ENCODE measurements at places on chromosomes 3 and 15.

GRCh38 chr15:24752354-24752753 lies 76.8 kb downstream of the NPAP1 start:
- DNase-seq, result no peak

DNA sequence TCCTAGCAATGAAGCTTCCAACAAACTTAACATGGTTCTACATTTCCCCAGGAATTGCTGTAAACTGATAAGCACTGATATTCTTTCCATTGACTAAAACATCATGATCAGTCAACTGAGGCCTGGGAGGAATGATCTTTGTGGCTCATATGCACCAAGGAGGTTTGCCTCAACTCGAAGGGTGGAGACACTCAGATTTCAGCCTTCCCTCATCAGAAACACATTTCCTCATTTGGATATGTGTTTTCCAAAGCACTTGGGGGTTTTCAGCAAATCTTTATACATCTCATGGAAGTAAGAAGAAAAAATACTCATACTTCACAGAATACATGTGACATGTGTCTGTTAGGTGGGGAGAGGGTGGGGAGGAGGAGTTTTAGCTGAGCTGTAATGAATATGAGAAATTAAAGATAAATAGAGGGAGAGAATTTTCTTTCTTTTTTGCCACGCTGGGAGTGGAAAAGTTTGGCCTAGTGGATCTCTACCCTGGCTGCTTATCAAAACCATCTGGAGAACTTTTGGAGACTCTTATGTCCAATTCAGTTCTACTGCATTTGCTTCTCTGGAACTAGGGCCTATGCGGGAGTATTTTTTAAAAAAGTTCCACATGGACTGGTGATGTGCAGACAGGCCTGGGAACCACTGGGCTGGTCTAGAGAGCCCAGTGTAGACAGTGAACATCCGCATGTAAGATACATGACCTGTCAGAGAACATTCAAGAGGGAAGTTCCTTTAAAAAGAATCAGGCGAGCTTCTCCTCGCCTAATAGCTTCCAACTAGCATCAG lies 301.0 kb upstream of the ICE2 start:
- no peak for DNase-seq

DNA sequence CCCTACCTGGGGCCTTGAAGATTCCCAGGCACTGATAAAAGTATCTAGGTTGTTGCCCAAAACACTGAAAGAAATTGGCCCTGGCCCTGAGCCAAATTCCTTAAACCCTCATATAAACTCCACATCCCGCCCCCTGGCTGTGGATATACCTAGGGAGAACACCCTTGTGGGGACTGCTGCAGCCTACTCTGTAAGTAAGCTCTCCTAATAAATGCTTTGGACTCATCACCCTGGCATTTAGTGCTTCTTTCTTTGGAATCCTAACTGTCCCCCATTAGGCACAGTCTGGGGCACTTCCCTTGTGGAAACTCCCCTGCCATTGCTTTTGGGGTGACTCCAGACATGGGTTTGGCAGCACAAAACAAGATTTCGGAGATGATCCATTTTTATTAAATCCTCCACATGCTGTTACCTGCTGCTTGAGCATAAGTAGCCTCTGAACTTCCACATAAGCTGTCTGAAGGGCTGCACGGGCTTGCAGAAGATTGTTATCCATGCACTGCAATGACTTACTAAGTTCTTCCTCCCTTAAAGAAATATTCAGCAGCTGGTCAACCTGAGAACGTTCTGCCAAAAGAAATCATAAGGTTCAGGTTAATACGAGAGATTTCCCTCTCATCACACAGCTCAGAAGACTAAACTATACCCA lies 46.4 kb downstream of the ZNF106 start:
- DNase-seq, result no peak

- no peak for DNase-seq
Measured at GRCh38 chr15:92385096-92385495, 8.6 kb upstream of the ST8SIA2 start.

GRCh38 chr3:156469456-156469855 lies 85.5 kb downstream of the SSR3 start:
- DNase-seq, result no peak

DNA sequence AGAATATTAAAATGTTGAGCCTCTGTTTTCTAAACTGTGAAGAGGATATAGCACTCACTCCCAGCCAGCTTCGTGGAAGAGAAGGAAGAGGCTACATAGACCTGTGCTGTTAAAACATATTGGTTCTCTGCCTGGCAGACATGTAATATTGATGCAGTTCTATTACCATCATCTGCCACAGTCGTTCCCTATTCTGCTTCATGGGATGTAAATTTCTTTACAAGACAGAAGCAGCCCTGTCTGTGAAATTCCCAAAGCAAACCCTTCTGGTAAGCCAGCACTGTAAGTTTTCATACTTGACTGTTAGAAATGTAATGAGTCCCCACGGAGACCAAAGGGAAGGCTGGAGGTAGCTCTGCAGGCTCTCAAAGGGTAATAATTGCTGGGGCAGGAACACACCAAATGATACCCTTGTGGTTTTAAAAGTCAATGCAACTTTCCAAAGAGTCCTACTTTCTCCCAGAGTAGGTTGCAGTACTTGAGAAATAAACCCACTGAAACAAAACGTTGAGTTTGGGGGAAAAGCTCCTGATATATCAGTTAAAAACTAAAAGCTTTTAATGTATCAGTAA lies 129.9 kb upstream of the HES1 start:
- no peak for DNase-seq

DNA sequence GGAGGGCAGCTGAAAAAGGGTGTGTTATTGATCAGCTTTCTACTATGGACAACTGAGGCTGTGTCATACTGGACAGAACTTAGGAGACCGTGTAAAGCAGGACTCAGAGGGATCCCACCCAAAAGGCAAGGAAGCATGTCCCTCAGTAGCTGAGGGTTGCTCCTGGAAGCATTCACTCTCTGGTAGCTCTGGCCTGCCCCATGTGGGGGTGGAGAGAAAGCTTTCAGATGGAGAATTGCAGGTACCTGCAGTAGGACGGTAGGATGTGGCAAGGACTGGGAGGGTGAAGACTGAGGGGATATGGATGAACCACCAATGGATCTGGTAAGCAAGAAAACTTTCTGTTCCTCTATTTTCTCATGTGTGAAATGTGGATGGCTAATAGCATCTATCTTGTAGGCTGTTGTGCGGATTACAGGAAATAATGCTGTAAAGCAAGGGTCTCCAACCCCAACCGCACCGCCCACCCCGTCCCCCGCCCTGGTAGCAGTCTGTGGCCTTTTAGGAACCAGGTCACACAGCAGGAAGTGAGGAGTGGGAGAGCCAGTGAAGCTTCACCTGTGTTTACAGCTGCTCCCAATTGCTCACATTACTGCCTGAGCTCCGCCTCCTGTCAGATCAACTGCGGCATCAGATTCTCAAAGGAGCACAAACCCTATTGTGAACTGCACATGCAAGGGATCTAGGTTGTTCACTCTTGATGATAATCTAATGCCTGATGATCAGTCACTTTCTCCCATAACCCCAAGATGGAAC lies 157.7 kb upstream of the PROK2 start:
- no peak for DNase-seq

- no peak for DNase-seq
Measured at GRCh38 chr15:49063402-49064280, 17.4 kb upstream of the SECISBP2L start.

- DNase-seq, result no peak
Measured at GRCh38 chr3:32551087-32551486, 19.6 kb downstream of the DYNC1LI1 start.

DNA sequence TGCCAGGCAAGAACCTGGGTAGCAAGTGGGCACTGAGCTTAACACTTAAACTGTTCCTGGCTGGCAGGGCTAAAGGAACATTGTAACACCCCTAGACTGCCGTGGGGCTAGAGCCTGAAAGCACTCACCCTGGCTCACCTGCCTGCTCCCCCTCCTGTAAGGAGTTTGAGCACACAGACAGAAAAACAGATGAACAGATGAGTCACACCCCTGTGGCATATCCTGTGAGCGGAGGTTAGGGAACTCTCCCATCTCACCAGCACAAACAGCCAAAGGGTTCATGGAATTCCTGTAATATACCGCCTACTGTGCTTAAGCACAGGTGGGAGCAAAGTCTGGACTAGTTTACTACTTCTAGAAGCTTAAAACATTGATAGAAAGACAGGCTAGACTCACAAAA lies 300.1 kb downstream of the ROBO1 start:
- no peak for DNase-seq
